Hypothalamus (tissue), 51 donors: ENCODE measurements at places on chromosomes 1 and 21.
A peak's percentile ranks its signal among the peaks of the same experiment; 100 is the strongest.

- DNase-seq: no peak
Measured at GRCh38 chr1:190453550-190453949, 24.1 kb downstream of the BRINP3 start.

- DNase-seq: no peak
Measured at GRCh38 chr1:67536957-67537666, 106.9 kb upstream of the SERBP1 start.

DNA sequence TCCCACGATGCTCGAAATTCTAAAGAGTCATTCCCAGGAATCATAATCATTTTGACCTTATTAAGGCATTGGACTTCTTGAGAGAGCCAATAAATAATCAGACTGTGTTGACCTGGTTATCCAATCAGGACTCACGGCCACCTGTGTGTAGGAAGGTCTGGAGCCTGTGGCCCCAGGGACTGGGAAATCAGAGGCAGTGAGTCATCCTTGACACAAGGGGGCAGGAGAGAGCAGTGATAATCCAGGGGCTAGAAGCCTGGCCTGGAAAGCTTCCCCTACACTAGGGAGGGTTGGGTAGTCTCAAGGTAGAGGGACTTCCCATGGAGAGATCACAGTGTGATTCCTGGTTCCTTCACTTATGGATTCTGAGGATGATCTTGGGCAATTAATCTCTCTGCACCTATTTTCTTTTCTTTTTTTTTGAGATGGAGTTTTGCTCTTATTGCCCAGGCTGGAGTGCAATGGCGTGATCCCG is 4.7 kb downstream of the MR1 start:
- DNase-seq: peak; percentile 31

DNA sequence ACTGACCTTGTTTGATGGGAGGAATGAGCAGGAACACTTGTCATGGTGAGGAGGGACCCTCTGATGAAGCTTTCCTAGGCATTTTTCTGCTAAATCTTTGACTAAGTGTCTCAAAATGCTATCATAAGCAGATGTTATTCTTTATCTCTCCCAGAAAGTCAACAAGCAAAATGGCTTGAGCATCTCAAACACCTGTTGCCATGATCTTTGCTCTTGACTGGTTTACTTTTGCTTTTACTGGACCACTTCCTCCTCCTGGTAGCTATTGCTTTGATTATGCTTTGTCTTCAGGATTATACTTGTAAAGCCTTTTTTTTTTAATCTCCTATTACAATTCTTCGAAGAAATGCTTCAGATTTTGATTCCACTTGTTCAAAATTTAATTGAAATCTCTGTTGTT is 157.4 kb downstream of the GPR52 start:
- DNase-seq: no peak

DNA sequence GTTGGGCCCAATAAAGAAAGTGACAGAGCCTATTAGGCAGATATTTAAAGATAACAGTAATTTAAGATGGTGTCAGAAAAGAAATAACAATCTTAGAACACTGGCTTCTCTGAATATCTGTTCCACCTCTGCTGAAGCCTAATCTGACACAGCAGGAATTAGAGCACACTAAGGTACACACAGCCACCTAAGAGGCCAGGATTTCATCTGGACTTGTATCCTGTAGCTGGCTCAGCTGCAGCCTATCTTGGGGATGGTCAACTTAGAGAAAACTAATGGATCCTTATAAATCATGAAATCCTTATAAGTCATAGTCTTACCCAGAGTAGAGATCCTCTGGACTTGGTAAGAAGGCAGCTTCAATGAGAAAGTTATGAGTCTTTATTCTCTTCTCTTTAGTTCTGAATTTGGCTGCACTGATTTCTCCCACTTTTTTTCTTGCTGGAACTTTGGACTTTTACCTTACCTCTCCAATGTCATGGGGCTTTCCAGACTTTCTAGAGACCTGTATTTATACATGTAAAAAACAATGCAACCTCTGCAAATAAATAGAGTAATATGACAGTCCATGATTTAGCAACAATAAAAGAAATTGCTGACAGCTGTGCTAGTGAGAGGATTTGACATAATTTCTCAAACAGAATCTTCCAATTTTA is at the start of gene GBP7:
Gene GBP7 (minus strand): TSS at position 403 of the 656 bp plus-strand sequence. CDS start 4,068 bp downstream, outside the sequence.
- DNase-seq: no peak

DNA sequence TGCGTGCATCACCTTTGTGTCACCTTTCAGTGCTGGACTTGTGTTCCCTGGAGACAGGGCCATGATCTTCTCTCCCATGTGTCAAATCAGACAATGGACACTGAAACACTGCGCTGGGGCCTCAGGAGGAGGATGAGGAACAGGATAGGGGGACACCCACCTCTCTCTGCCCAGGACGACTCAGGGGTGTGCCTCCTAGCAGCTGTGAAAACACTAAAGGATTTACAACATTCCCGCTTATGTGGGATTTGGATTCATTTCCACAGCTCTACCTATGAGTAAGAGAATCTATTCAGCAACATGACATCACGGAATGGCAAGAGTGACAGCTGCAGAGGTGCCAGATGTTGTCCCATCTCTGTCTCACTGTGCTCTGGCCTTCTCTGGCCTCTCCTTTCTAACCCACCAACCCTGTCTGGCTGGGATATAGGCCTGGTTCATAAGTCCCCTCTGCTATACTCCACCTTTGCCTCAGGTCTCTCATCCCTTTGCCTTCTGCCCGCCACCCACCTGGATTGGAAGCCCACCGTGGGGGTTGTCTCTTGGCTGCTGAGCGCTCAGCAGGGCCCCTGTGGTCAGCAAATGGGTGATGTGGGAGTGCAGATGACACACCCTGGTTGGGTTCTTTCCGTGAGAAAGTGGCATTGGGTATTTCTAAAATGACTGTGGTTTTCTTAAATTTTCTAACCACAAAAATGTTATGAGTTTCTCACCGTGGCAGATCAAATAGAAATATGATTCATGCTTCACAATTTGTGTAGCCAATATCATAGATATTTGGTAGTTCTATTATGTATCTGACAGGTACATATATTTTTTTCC is 47.1 kb upstream of the TLR5 start:
- DNase-seq: no peak

DNA sequence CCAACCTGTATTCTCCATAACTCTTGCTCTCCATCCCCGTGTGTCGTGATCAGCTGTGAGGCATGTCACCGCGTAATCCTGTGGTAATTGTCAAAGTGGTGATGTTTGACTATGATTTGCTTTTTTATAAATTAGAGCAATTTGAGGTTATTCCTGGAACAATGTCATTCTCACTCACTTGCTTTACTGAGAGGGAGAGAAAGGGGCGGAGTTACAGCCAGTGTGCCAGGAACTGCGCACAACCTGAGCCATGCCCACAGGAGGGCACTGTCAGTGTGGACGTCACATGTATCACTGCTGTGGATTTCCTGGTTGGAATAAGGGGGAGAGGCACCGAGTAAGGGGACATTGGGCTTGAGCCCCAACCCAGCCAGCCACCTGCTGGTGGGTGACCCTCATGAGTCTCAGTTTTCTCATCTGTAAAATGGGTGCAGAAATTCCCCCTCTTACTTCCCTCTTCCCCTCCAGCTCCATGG is 6.9 kb downstream of the ADGRB2 start:
- no peak for DNase-seq
